Hematopoietic multipotent progenitor cell treated with erythropoietin and hydrocortisone succinate and interleukin-3 and kit ligand, for 8 days (in vitro differentiated cells): ENCODE measurements at places on chromosomes 12 and 14.

DNA sequence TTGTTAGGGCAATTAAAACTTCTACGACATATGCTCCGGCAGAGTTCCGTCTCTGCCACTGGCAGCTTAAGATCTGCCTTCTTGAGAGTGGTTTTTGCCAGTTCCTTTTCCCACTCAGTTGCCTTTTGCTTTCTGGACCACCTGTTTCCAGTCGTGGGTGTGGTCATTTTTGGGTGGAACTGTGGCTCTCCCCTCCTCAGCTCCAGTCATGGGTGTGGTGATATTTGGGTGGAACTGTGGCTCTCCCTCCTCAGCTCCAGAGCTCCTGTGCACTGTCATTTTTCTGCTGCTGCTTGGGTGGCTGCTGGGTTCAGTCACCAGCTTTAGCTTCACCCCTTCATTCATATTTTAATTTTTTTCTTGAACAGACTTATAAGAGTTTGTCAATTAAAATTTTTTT lies 25.3 kb downstream of the WDR20 start:
- DNase-seq: peak; percentile 62

DNA sequence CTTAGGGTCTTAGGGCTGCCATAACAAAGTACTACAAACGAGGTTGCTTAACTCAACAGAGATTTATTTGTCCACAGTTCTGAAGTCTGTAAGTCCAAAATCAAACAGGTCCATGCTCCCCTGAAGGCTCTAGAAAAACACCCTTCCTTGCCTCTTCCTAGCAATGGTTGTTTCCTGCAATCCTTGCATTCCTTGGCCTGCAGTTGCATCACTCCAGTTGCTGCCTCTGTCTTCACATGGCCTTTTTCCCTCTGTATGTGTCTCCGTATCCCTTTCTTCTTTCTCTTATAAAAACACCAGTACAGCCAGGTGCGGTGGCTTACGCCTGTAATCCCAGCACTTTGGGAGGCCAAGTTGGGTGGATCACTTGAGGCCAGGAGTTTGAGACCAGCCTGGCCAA lies 17.4 kb downstream of the KCNMB4 start:
- DNase-seq: no peak

DNA sequence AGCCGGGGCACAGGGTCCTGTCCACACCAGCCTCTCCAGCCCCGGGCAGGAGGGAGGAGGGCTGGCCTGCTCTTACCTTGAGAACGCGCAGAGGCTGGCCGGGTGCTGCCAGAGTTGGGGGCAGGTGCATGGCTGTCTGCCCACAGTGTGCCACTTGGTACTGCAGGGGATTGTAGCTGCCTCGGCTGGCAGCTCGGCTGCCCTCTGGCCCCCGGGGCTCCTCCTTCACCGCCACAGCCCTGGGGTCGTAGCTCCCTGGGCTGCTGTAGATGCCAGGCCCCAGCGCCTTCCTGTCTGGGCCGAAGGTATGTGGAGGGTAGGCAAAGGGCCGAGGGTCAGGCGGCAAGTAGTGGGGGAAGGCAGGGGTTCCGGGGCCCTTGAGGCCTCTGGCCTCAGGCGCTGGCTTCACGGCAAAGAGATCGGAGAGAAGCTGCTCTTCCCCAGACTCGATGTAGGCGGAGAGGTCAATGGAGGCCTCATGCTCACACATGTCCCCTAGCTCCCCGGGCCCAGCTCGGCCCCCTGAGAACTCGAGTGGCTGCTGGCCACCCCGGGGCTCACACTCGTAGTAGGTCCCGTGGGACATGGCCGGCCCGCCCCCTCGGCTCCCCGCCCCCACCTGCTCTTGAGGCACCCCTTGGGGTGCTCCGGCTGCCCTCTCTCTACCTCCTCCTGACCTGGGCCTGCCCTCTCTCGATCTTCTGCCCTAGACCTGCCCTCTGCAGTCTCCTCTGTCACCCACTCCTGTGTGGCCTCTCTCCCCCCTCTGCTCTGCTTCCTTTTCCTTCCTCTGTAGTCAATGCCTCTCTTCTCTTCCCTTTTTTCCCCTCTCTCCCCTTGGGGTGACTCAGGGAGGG lies at the start of gene CEBPE:
Gene CEBPE (minus strand): TSS at position 750 of the 857 bp plus-strand sequence. CDS start 164 bp downstream, at position 586.
- no peak for DNase-seq

DNA sequence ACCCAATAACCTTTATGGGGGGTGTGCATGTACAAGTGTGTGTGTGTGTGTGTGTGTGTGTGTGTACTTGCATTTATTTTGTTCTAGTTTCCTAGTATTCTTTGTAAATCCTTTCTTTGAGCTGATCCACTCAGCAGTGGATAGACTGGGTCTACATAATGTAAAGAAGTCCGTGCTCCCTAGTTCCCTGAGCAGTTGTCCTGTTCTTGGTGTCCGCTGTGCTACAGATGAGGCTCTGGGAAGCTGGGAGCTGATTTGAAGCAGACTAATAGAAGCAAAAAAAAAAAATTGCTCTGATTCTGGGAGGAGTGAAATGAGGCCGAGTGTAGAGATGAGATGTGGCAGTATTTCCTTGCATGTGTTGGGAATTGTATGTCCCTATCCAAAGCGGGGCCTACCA lies 150.4 kb upstream of the WSCD2 start:
- no peak for DNase-seq

DNA sequence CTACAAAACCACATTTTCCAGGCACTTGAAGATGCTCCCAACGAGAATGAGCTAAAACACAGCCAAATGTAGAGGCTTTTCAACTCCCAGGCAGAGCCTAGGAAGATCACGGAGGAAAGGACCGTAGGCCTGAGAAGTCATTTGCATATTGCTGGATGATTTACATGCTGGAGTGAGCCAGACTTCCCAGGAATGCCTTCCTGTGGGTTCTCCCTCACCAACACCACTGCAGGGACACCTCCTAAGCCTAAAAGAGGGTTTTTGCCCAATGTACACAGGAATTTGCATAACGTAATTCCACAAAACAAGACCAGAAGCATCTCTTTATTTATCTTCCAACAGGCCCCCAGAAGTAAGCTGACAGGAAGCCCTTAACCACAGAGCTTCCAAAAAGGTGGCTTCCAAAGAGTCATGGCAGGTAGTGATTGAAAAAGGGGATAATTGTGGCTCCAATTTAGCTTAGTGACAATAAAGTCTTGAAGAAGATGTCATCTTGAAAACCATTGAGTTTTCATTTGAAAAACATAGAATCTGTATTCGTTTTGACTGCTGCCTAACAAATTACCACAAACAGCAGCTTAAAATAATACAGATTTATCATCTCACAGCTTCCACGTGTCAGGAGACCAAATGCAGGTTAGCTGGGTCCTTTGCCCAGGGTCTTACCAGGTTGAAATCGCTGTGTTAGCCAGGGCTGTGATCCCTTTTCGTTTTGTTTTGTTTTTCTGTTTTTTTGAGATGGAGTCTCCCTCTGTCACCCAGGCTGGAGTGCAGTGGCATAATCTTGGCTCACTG lies 116.2 kb downstream of the EGLN3 start:
- DNase-seq: no peak

DNA sequence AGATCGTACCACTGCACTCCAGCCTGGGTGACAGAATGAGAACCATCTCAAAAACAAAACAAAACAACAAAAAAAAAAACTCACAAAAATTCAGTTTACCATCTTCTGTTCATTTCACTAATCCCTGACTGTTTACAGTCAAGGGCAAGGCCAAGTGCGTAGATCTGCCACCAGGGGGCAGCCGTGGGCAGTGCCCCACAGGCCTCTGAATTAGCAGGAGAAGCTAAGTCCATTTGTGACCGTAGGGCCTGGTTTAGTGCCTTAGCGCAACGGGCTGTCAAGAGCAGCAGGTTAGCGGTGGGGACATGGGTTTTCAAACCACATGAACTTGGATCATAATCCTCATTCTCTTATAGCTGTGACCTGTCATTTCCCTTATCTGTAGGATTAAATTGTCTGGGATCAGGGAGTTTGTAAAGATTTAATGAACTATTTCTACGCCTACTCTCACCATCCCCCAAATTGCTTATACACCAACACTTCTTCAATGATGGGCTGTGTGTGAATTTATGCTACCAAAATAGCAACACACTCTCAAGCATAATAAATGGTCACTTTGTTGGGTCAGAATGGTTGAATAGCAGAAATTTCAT lies 49.0 kb downstream of the KCTD10 start:
- peak; percentile 82 for DNase-seq

- no peak for DNase-seq
Observed at GRCh38 chr14:104863923-104864266, 1.2 kb upstream of the CEP170B start.

DNA sequence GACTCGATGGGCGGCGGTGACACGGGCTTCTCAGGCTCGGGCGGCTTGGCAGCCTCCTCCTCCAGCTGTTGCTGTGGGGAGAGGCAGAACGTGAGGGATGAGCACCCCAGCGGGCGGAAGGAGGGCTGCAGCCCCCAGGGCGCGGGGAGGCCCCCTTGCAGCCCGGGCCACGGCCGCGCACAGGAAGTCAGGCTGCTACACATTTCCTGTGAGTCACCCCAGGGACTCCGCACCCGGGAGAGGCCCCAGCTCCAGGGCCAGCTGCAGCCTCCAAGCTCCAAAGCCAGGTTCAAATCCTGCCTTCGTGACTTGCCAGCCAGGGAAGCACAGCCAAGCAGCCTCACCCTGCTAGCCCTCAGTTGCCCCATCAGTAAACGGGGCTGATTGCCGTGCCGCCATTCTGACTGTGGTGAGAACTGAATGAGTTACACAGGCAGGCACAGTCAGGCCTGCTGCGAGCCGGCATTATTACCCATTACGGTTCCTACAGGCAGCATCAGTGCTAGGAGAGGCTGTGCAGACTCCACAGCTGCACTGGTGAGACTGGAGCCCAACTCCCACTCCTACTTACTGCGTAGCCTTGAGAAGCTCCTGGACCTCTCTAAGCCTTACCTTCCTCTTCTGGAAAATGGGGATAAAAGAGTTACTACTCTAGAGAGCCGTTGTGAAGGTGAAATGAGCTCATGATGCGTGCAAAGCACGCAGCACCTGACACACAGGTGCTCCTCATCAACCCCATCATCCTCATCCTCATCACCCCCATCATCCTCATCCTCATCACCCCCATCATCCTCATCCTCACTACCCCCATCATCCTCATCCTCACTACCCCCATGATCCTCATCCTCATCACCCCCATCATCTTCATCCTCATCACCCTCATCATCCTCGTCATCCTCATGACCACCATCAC lies 100.9 kb downstream of the NCOR2 start:
- peak; percentile 38 for DNase-seq

DNA sequence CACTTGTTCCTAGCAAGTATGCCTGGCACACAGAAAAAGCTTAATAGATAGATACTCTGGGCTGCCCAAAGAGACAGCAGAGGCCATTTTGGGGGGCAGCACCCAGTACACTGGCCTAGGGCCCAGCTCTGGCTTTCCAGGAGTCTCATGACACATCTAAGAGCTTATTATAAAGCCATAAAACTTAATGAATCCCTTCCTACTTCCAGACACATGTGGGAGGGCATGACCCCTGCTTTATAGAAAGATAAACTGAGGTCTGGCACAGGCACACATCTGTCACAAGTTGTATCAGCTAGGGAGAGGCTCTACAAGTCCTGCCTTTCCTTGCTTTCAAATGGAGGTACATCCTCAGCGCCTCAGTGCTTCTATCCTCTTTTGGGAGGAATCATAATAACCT lies 27.1 kb downstream of the FMNL3 start:
- no peak for DNase-seq

- peak; percentile 39 for DNase-seq
Observed at GRCh38 chr12:51393676-51394545, 2.7 kb upstream of the GALNT6 start.

DNA sequence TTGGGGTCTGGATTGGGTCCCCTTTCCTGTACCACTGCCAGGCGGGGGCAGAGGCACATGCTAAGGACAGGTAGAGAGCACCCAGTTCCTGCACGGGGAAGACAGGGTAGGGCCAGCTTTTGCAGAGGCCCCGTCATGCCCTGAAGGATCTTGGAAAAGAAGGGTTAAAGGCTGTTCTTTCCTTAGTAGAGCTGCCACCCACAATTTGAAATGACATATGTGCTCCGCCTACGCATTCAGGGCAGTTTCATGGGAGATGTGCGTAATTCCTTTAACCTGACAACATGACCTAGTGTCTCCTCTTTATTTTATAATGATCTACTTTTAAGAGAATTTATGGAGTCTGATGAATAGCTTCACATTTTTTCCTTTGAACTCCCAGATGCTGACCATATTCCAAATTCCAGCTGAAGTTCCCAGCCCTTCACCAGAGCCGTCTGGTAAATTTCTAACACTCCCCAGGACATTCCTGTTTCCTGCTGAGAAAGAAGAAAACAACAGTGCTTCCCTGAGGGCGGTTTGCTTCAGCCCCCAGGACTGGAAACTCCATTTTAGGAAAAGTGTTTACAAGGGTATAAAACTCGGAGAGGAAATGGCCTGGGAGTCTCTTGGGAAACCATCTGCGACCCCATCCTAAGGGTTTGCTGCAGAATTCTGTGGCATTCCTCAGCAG lies 58.9 kb upstream of the PLEKHG3 start:
- DNase-seq: no peak

GRCh38 chr14:101137234-101137633 lies 233.7 kb upstream of the RTL1 start:
- peak; percentile 3 for DNase-seq

GRCh38 chr12:109864916-109865315 lies 15.4 kb downstream of the GLTP start:
- DNase-seq: no peak

DNA sequence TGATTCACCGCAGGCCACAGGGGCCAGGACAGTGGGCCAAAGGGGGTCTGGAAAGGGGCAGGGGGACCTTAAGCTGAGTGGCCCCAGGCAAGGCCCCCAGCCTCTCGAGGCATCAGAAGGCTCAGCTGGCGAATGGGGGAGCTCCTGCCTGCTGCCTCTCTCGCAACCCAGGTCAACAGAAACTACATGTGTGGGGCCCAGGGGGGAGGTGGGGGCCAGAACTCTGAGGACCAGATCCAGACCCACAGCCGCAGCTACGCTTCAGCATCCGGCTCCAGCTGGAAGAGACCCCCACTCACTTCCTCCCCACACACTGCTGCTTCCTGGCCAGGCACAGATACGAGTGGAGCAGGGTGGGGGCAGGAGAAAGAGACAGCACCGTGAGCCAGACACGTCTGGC lies 46.5 kb downstream of the NCOR2 start:
- DNase-seq: no peak

DNA sequence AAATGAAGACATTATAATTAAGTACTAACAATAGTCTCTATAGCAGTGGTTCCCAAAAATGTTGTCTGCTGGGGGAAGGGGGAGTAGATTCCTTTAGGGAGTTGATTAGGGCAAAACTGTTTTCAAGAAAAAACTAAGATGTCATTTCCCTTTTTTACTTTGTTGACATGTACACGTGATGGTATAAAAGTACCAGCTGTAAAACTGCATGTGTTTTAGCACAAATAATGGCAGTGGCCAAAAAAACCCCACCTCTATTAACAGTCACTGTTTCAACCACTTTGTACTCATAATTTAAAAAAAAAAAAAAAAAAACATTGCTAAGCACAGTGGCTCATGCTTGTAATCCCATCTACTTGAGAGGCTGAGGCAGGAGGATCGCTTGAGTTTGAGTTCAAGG lies 61.7 kb downstream of the PPP1R12A start:
- no peak for DNase-seq

DNA sequence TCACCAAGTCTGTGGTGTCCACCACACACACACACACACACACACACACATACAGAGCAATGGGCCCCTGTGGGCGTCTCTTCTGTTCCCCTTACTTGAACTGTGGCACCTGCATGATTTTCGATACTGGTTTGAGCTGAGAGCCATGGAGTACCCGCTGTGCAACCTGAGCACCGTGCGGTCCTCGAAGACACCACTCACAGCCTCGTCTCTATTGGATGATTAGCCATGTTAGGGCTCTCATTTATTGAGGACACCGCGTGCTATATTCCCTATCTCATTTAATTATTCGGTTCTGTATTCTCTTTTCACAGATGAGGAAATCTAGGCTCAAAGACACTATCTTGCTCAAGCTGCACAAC lies 623 bp upstream of the C14orf132 start:
- no peak for DNase-seq

- DNase-seq: no peak
Observed at GRCh38 chr14:81192594-81192993, 28.2 kb downstream of the GTF2A1 start.
